Omental fat pad (tissue), 4 donors: ENCODE measurements at places on chromosomes 4 and X.

GRCh38 chr4:845836-846251, 19.9 kb upstream of the CPLX1 start:
- DNase-seq: no peak

DNA sequence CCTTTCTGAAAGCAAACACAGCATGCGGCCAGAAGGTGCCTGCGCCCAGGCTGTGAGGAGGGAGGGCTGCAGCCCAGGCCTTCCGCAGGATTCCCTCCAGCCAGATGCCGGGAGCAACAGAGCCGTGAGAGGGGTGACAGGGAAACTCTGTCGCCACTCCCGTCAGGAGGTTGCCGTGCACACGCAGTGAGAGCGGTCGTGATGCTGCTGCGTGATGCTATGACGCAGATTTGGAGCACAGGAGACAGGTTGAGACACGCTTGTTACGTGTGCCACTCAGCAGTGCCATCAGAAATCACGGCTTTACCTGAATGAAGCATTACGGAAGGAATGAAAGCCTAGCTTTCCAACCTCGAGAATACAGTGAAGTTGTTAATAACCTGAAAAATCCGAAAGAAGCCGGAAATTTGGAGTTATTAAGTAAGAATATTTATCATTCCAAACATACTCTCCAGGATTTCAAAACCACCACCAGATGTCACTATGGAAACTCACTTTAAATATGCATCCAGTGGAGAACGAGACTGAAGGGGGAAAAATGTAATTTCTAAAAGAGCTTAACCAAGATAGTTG, 54.4 kb downstream of the FAT1 start:
- no peak for DNase-seq

- DNase-seq: no peak
Observed at GRCh38 chr4:127730142-127730913, at the start of gene SLC25A31. Gene SLC25A31 (plus strand): TSS chr4:127730400. CDS start chr4:127730546, 146 bp downstream.

GRCh38 chrX:154354516-154354915, 19.9 kb downstream of the FLNA start:
- no peak for DNase-seq

DNA sequence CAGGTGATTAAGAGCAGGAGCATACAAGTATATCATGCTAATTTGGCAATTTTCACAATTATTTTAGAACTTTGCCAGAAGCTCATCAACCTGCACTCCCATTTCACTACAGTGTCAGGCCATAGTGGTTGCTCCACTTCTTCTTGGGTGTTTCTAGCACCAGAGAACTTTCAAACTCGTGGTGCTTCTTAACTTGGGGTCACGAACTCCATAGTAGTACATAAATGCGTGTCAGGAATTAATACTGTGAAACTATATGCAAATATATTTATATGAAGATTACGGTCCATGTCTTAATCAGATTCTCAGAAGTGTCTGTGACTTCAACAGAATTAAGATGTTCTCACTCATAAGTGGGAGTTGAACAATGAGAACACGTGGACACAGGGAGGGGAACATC, 254.3 kb upstream of the BMP3 start:
- no peak for DNase-seq

DNA sequence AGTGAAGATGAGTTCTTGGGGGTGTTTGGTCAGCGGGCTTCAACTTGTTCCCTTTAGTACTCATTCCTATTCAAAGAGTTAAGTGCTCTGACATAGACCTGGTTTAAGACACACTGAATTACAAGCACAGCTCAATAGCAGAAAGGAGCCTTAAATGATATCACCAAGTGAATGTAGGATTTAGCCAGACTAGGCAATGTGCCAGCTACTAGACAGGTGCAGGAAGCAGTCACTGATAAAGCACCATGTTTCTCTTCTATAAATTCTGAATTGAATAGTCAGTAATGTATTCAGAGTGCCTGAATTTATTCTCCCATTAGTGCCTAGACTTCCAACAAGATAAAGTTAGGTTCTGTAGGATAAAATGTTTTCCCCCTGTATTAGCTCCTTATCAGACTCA, 63.6 kb downstream of the ASB9 start:
- DNase-seq: no peak

- DNase-seq: no peak
Observed at GRCh38 chr4:68654946-68655721, 15.3 kb downstream of the UGT2B15 start.

DNA sequence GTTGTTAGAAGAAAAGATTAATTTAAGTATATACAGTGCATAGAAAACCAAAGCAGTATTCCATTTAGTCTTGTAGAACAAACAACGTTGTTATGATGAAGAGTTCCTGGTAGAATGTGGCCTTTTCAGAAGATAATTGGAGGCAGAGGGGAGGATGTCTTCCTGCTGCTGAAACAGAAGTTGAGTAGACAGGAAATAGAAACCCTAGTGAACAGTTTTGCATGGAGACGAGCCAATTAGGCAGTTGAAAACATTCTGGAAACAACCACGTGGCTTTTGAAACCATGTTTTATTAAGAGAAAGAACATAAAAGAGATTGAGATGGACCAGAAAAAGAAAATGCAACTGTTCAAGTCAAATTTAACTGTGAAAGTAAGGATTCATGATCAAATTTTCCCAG, 325.2 kb downstream of the CAMK2D start:
- DNase-seq: no peak

DNA sequence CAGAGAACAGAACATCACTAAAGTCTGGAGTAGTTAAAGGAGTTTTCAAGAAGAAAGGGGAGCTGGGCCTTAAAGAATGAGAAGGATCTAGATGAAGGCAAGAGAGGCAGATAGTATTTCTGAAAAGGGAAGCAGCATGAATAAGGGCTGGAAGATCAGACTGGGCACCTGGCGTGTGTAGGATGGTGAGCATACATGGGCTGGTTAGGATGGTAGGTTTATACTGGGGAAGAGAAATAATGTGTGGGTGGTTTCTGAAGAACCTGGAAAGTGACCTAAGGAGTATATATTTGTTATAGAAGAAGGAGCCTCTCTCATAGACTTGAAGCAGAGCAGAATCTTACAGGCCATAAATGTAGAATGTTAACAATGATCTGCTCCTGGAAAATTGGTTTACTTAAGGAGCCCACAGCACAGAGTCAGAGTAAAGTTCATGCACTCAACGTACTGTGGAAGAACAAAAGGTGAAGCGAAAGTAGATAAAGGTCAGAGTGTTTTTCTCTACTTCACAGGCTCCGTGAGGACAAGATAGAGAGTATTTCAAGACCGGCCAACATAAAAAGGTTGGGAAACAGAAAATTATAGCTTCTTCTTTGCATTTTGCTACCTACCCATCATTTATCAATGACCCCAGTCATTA, 35.8 kb downstream of the MBNL3 start:
- no peak for DNase-seq

DNA sequence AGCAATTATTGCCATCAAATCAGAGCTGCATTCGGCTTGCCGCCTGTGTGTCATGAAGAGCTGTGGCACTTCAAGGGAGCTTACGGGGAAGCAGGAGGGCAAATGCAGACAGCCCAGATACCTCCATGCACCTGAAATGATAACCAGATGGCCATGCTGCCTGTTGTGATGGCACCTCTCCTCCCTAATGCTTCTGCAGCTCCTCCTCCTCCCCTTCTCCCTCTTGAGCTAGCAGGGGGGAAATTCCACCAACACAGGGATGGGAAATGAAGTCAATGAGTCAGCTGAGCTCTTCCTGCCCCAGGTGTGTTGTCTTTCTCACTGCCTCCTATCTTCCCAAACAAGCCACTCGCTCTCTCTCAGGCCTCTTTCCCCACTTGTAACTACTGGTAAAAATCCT, 565.0 kb downstream of the BCOR start:
- DNase-seq: no peak

DNA sequence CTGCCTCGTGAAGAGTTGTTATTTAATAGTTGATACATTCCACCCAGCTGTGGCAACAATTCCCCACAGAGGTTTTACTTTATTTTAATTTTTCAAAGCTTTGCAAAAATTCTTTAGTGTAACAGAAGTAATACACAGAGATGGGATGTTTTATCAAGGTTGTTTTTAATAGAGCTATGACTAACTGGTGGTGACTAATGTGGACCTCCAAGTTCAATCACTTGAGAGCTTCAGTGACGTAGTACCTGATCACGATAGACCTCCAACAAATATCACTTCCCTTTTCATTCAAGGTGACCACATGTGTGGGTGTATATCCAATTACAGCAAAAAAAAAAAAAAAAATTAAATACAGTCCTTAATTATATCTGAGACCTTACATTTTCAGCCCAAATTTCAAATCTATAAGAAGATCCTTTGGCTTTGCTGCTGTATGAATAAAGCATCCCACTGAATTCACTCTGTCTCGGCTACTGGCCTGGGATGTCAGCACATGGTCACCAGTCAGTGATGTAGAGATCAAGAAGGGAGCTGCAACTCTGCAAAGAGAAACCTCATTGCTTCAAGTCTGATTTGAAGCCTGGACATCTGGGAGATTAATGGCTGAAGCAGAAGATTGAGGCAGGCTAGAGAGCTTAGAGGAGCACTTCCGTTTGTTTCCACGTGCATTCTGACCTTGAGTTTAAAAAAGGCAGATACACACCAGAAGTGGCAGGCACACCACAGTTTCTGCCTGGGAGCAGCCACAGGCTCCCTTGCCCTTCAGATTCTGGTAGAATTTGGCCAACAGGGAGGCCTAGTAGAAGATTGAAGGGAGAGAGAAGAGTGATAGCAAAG, 345.9 kb upstream of the NOCT start:
- DNase-seq: no peak

DNA sequence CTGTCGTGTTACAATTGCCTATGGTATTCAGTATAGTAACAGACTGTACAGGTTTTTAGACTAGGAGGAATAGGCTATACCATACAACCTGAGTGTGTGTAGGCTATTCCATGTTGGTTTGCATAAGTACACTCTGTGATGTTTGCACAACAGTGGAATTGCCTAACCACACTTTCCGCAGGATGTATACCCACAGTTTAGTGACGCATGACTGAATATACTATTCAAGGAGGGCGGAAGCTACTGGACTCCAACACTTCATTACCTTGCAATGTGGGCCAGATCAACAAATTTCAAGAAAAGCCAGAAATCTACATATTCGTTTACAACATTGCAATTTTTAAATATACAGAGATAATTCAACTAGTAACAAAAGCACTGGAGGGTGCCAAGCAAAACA, 317.2 kb downstream of the PDGFC start:
- no peak for DNase-seq

DNA sequence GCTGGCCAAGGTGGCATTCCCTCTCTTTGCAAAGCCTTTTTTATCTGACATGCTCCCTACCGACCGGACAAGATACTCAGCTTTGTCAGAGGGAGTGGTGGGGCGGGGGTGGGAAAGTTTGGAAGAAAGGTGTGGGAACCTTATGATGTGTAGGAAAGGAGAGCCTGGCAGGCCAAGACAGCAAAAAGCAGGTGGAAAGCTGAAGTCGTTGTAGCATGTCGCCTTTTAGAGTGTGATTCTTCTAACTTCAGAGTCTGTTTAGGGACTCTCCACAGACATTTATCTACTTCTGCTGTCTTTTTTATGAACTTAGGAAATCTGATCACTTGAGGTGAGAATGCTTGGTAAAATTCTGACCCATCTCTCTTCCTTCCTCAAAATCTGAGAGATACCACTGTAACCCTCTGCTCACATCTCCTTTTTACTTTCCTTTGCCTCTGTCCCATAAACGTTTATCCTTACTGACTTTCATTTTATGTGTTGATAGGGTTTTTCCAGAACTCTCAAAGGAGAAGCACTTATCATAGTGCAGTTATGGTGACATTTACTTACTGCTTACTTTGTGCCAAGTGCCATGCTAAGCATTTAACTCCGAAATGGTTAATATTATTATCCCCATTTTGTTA, 8.2 kb upstream of the RUFY3 start:
- no peak for DNase-seq

DNA sequence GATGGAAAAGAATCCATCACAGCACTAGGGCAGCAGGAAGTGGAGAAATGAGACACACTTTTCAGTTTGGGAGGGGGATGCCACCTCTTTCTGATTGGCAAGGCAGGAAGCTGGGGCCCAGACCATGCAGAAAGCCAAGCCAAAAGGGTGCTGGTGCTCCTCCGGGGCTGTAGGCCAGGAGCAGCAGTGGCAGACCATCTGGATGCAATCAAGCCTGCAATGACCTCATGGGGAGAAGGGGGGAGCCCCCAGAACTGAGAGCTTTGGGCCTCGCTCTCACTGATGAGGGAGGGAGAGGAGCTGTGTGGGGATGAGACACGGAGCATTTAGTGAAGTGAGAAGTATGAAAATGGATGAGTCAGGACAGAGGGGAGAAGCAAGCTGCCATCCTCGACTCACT, 141.3 kb upstream of the NALF2 start:
- DNase-seq: no peak

GRCh38 chrX:56314334-56314733, 82.2 kb downstream of the KLF8 start:
- no peak for DNase-seq

GRCh38 chr4:165761963-165762362, 111.1 kb upstream of the TLL1 start:
- DNase-seq: no peak
